ENCODE measurements at places on chromosomes 4 and X.

DNA sequence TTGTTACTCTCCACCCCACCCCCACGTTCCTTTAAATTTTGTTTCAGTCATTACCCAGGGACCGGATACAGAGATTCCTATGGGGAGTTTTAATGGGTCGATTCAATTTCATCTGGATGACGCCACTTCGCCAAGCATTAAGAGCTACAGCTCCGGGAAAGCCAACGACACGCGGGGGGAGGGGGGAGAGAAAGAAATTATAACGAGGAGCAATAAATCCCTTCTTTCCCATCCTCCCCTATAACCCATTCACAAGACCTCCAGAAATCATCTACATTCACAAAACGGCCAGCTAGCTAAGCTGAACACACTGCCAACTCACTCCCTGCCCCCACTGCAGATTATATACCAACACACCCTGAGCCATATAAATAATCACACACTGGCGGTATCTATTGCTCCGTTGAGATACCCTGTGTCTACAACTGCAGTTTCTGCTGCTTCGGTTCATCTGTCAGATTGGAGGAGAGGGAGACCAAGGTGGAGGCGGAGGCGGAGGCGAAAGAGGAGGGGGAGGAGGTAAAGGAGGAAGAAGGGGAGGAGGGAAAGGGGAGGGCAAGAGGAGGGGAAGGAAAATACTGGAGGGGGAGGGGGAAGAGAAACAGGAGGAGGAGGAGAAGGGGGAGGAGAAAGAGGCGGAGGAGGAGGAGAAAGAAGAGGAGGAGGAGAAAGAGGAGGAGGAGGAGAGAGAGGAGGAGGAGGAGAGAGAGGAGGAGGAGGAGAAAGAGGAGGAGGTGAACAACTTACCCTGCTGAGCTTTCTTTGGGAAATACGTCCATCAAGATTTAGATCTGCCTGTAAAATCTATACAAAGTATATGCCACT lies 113.9 kb upstream of the VAMP7 start:
- DNase-seq: no peak

- DNase-seq: no peak
Measured at GRCh38 chrX:65697915-65698796, 30.7 kb downstream of the MSN start.

- no peak for DNase-seq
Measured at GRCh38 chr4:121686255-121686654, 10.5 kb downstream of the ANXA5 start.

- DNase-seq: no peak
Measured at GRCh38 chrX:28581522-28581921, 5.7 kb upstream of the IL1RAPL1 start.

DNA sequence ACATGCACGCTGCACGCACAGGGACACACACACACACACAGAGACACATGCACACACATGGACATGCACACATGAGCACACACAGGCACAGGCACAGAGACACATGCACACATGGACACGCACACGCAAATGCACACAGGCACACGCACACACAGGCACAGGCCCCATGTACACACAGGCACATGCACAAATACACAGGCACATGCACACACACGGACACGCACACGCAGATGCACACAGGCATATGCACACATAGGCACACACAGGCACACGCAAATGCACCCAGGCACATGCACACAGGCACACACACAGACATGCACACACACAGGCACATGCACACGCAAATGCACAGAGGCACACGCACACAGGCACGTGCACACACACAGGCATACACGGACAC lies 30.3 kb upstream of the HTRA3 start:
- DNase-seq: no peak

GRCh38 chrX:20355187-20355586 lies 88.5 kb upstream of the RPS6KA3 start:
- DNase-seq: no peak

DNA sequence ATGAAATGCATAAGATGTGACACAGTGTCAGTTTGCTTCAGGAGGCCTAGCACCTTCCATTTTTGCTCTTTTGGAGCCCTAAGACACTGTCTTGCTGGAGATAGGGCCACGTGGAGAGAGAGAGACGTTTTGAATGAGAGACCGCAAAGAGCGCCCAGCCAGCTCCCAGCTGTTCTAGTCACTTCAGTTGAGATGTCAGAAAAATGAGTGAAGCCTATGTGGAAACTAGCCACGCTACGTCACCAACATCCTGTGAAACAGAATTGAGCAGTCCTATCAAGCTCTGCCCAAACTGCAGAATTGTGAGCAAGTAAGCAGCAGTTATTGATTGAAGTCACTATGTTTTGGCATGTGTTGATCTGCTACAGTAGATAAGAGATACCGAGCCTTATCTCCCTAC lies 13.1 kb downstream of the GPR82 start:
- DNase-seq: no peak

- no peak for DNase-seq
Measured at GRCh38 chrX:129577473-129577872, 37.4 kb downstream of the OCRL start.

GRCh38 chr4:142331132-142331531 lies 515.0 kb downstream of the INPP4B start:
- no peak for DNase-seq

- DNase-seq: no peak
Measured at GRCh38 chrX:47047989-47048388, 30.3 kb upstream of the RGN start.

DNA sequence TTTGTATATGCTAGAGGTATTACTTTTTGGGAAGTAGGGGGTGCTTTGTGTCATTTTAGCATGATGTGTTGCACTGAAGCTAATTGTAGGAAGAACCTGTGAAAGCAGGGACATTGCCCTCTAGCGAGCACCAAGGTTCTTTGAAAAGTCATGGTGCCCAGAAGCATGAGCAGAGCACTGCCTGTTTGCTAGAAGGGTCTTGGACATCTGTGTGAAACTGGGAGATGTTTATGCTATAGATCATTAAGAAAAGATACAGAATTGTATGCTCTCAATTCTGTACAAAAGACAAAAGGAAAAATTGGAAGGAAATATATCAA lies 14.7 kb downstream of the GRPR start:
- no peak for DNase-seq

DNA sequence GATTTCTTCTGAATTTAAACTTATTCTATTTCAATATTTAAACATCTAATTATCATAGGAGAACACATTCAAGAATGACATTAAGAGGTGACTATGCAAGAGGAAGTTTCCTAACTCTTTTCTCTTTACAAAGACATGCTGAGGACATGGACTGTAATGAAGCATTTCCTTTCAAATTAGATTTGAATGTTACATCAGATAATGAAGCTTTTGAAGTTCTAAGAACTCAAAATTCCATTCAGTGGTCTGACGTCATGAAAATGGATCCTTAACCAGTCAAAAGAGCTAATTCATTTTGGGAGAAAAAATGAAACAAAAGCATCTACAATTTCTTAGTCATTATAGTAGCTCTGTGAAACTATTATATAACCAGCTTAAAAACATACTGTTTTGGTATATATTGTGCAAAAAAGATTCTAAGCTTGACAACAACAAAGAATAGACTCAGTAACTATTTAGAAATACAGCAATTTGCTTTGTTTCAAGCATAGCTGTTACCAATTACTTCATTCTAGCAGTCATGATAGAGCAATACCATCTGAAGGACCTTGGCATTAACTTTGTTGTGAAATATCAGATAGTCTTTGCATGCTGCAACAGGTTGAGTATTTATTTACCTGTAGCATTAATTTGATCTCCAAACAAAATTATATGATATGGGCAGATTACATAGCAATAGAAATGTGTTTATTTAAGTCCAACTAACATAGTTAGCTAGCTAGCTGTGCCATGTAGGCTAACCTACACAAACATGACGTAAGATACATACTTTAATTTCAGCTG lies 13.7 kb upstream of the DTHD1 start:
- no peak for DNase-seq

DNA sequence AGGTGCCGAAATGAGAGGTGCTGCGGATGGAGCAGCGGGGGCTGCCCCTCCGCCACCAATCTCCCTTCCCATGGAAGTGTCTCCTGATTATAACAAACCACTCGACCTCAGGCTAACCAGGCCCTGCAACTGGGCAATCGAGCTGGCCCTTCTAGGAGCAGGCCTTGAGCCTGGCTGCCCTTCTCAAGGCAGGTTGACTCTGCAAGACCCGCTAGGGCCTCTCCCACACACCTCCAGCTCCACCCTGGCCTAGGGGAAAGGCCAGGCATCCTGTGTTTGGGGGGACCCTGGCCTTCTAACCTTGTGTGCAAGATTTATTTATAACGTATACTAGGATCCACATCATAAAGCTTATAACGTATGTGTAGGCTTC lies 3.7 kb upstream of the BCOR start:
- no peak for DNase-seq

GRCh38 chr4:20248155-20248558 lies 3.5 kb upstream of the SLIT2 start:
- no peak for DNase-seq

GRCh38 chr4:152374153-152374552 lies 161.7 kb downstream of the FBXW7 start:
- no peak for DNase-seq

DNA sequence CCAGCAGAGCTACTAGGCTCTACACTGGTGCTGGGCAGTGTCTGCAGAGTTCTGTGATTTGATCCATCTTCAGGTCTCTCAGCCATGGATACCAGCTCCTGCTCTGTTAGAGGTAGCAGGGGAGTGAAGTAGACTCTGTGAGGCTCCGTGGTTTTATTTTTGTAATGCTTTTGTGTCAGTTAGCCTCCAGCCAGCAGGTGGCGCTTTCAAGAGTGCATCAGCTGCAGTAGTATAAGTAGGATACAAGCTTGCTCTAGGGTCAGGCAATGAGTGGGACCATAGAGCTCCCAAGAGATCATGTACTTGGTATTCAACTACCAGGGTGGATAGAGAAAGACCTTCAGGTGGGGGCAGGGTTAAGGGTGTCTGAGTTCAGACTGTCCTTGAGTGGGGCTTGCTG lies 362.5 kb upstream of the TRAM1L1 start:
- DNase-seq: no peak

- DNase-seq: no peak
Measured at GRCh38 chr4:142631836-142632235, 214.3 kb downstream of the INPP4B start.

GRCh38 chr4:146346276-146346675 lies 131.9 kb downstream of the REELD1 start:
- no peak for DNase-seq

Data from DMS79 (cell line).